ENCODE measurements at places on chromosomes 6 and 20. TPM values are rescaled to one million over a fixed set of nuclear protein-coding genes. Genes with fewer than 3 reads are reported as not detected.

COL9A3 gene
- 0.76 TPM for total RNA-seq

OR11A1 gene
- not detected for total RNA-seq

DNA sequence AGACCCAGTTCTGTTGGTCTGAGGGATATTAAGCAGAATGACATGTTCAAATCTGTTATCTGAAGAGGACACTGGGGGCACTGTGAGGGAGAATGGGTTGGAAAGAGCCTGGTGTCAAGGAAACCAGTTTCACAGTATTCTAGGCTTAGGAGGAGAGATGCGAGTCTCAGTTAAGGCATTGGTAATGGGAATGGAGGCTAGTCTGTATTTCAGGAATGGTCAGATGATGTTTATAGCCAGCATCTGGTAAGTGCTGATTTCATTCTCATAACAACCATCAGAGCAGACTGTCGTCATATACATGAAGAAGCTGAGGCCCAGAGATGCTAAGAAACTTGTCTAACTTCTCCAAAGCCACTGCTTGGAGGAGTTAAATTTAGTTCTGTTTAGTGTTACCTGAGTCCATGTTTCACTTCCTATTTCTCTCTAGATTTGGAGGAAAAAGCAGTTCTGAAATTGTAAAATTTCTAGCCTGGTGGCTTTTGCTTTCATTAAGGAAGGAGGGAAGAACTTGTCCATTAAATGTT is 242.0 kb downstream of the ARID1B start:
- DNase-seq, result no peak

- DNase-seq, result no peak
These were observed 47.7 kb downstream of the SPATA2 start for GRCh38 chr20:49867453-49868215.

GRCh38 chr6:83854001-83854501 is 891 bp downstream of the RIPPLY2 start:
- no peak for DNase-seq
